ENCODE measurements at places on chromosomes 12 and 14. TPM values are rescaled to one million over a fixed set of nuclear protein-coding genes. Genes with fewer than 3 reads are reported as not detected.

The PLEKHD1 gene
- total RNA-seq: 0.23 TPM

The TMEM233 gene
- 0.29 TPM for total RNA-seq

The TAS2R42 gene
- total RNA-seq: not detected

The GPX2 gene
- not detected for total RNA-seq

The ASCL1 gene
- total RNA-seq: not detected

The TESPA1 gene
- 11.7 TPM for total RNA-seq

The SLC6A12 gene
- total RNA-seq: not detected

The FAM216A gene
- 18.0 TPM for total RNA-seq

The MYH6 gene
- not detected for total RNA-seq

The CRACR2A gene
- 0.16 TPM for total RNA-seq

The KRT83 gene
- not detected for total RNA-seq

The NKX2-8 gene
- 1.7 TPM for total RNA-seq

The MFAP5 gene
- total RNA-seq: not detected
